ENCODE measurements at places on chromosomes 16 and 17.

GRCh38 chr16:64615630-64616280, 506.1 kb downstream of the CDH11 start:
- H3K27me3 ChIP-seq = no peaks in the 10 kb centered on the region

GRCh38 chr17:42841975-42842685, 2.2 kb upstream of the AOC2 start:
- H3K27me3 ChIP-seq = no peaks in the 10 kb centered on the region
- H3K4me1 ChIP-seq = peaks cover 2% of the 10 kb centered on the region
- no peak overlapping the region for H3K4me3 ChIP-seq
- H3K36me3 ChIP-seq = peaks cover 25% of the 10 kb centered on the region

GRCh38 chr17:82647593-82648164, 565 bp downstream of the WDR45B start:
- H3K36me3 ChIP-seq = peaks cover 10% of the 10 kb centered on the region
- peak; percentile 65 for DNase-seq
- no peaks in the 10 kb centered on the region for H3K27me3 ChIP-seq
- H3K4me3 ChIP-seq = peak overlapping the region; percentile 88
- H3K4me1 ChIP-seq = peaks cover 10% of the 10 kb centered on the region

DNA sequence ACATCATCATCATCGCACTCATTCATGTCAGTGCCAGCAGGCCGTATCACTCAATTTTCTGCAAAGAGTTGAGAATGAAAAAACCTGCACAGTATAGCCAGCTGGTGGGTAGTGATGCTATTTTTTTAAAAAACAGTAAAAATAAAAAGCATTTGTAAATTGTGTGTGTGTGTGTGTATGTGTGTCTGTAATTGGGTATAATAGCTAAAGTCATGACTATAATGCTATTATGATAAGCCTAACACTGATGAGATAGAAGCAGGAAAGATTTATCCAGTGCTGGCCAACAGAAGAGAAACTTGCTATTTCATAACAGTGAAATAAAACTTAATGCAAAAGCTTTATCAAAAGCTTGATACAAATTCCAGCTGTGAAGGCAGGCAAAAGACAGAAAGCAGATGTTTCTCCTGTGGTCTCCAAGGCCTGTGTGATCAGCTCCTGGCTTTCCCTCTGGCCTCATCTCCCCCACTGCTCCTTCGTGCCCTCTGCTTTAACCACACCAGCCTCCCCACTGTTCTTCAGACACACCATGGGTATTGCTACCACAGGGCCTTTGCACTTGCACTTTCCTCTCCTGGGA, 206.2 kb upstream of the IRX5 start:
- H3K27ac ChIP-seq = no peak overlapping the region
- no peaks in the 10 kb centered on the region for H3K27me3 ChIP-seq
- H3K36me3 ChIP-seq = no peaks in the 10 kb centered on the region

DNA sequence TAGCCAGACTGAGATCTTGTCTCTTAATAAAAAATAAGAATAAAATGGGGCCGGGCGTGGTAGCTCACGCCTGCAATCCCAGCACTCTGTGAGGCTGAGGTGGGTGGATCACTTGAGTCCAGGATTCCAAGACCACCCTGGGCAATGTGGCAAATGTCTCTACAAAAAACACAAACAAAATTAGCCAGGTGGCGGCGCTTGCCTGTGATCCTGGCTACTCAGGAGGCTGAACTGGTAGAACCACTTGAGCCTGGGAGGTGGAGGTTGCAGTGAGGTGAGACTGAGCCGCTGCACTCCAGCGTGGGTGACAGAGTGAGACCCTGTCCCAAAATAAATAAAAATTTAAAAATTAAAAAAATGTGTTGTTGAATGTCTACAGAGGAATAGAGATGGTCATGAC, 2.9 kb upstream of the DEF8 start:
- peaks cover 28% of the 10 kb centered on the region for H3K4me1 ChIP-seq
- no peak for DNase-seq
- H3K36me3 ChIP-seq = peaks cover 2% of the 10 kb centered on the region
- H3K27me3 ChIP-seq = peaks cover 21% of the 10 kb centered on the region

DNA sequence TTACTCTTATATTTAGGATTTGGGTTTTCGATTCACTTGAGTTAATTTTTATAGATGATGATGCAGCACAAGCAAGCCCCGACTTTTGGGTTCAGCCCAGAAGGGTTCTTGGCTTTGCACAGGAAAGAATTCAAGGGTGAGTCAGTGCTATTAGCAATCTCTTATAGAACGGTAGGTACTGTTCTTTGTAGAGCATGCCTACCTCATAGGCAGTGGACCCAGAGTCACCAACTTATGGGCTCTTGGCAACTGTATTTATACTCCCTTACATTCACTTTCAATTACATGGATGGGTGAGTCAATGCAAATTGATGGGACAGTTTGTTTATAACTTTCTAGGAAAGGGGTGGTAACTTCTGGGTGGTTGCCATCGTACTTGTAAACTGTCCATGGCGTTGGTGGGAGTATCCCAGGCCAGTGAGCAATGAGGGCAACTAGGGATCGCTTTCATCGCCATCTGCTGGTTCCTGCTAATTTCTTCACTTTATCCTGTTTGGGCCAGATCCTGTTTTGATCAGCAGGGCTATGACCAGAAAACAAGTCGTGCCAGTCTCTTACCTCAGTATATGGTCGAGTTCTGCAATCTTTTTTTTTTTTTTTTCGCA, 362.6 kb downstream of the CNTNAP4 start:
- no peak overlapping the region for H3K4me3 ChIP-seq
- no peaks in the 10 kb centered on the region for H3K27me3 ChIP-seq
- no peaks in the 10 kb centered on the region for H3K36me3 ChIP-seq
- H3K4me1 ChIP-seq = no peaks in the 10 kb centered on the region
- DNase-seq = no peak
- H3K27ac ChIP-seq = no peak overlapping the region

DNA sequence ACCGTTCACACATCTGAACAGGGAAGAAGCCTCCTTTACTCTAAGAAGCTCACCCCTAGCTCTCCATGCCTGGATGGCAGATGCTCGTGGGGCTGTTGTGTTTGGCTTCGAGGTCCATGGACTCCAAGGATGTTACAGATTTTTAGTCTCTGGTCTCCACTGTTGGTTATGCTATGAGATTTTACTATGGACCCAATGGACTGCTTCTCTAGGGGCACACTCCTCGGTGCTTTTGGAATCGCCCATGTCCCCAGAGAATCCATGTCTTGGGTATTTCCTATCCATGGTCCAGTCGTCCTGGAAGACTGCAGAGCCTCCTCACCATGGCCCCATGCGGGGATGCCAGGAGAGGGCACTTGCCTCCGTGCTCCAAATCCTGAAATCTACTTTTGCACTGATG, 83.4 kb downstream of the KCNJ12 start:
- H3K4me1 ChIP-seq = peaks cover 21% of the 10 kb centered on the region
- no peak for DNase-seq
- H3K36me3 ChIP-seq = no peaks in the 10 kb centered on the region

GRCh38 chr17:17022011-17022410, 20.2 kb upstream of the MPRIP start:
- H3K36me3 ChIP-seq = no peaks in the 10 kb centered on the region
- no peaks in the 10 kb centered on the region for H3K27me3 ChIP-seq
- no peak for DNase-seq

- no peak overlapping the region for H3K4me3 ChIP-seq
- H3K4me1 ChIP-seq = no peaks in the 10 kb centered on the region
- peaks cover 4% of the 10 kb centered on the region for H3K27me3 ChIP-seq
- H3K36me3 ChIP-seq = no peaks in the 10 kb centered on the region
- H3K27ac ChIP-seq = no peak overlapping the region
- DNase-seq = no peak
Observed at GRCh38 chr16:55466209-55466608, 12.8 kb upstream of the MMP2 start.

GRCh38 chr17:81821603-81822311, 11.3 kb downstream of the MCRIP1 start:
- peaks cover 6% of the 10 kb centered on the region for H3K27me3 ChIP-seq
- H3K36me3 ChIP-seq = peaks cover 8% of the 10 kb centered on the region
- peaks cover 5% of the 10 kb centered on the region for H3K4me1 ChIP-seq
- no peak overlapping the region for H3K27ac ChIP-seq

- peaks cover 15% of the 10 kb centered on the region for H3K27me3 ChIP-seq
- H3K4me3 ChIP-seq = no peak overlapping the region
- H3K36me3 ChIP-seq = peaks cover 2% of the 10 kb centered on the region
- H3K4me1 ChIP-seq = peaks cover 2% of the 10 kb centered on the region
Observed at GRCh38 chr16:87658564-87659225, 56.4 kb downstream of the JPH3 start.

DNA sequence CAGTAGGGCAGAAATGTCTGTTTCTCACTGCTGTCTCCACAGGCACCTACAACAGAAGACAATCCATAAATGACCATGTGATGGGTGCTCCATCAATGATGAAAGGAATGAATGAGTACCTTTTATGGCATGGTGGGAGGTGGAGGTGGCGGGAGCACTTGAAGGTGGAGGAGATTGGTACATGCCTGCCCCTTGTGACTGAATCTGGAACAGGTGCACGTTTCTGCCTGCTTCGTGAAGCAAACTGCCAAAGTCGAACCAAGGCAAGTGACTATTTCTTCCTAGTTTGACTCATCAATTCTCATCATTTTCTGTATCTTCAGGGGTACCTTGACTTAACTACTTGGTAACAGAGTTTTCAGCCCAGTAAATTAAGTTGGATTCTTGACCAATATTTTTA, 25.4 kb downstream of the CDRT15 start:
- no peak overlapping the region for H3K4me3 ChIP-seq
- H3K27me3 ChIP-seq = no peaks in the 10 kb centered on the region
- peaks cover 43% of the 10 kb centered on the region for H3K36me3 ChIP-seq
- H3K4me1 ChIP-seq = no peaks in the 10 kb centered on the region

- no peak for DNase-seq
- H3K4me1 ChIP-seq = peaks cover 12% of the 10 kb centered on the region
- no peak overlapping the region for H3K4me3 ChIP-seq
- H3K36me3 ChIP-seq = peaks cover 16% of the 10 kb centered on the region
- H3K27ac ChIP-seq = no peak overlapping the region
- peaks cover 3% of the 10 kb centered on the region for H3K27me3 ChIP-seq
Observed at GRCh38 chr16:12573730-12574383, 229.8 kb downstream of the CPPED1 start.

DNA sequence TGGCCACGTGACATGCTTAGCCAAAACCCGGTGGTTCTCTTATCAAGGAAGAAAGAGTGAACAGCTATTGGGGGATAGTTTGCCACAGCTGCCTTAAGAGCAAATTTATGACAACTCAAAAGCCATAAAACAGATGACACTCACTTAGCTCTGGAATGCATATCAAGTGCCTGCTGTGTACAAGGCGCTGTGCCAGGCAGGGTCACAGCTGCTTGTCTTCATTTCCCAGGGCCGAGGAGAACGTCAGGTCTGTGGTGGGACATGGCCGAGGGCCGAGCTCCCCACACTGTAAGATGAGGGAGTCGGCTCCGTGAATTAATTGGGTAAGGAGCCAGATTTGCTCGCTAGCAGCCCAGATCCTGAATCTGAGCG, 14.0 kb downstream of the EEF2K start:
- peaks cover 30% of the 10 kb centered on the region for H3K4me1 ChIP-seq
- H3K27ac ChIP-seq = peak overlapping the region; percentile 38
- H3K27me3 ChIP-seq = no peaks in the 10 kb centered on the region
- peaks cover 5% of the 10 kb centered on the region for H3K36me3 ChIP-seq
- no peak overlapping the region for H3K4me3 ChIP-seq
- no peak for DNase-seq

DNA sequence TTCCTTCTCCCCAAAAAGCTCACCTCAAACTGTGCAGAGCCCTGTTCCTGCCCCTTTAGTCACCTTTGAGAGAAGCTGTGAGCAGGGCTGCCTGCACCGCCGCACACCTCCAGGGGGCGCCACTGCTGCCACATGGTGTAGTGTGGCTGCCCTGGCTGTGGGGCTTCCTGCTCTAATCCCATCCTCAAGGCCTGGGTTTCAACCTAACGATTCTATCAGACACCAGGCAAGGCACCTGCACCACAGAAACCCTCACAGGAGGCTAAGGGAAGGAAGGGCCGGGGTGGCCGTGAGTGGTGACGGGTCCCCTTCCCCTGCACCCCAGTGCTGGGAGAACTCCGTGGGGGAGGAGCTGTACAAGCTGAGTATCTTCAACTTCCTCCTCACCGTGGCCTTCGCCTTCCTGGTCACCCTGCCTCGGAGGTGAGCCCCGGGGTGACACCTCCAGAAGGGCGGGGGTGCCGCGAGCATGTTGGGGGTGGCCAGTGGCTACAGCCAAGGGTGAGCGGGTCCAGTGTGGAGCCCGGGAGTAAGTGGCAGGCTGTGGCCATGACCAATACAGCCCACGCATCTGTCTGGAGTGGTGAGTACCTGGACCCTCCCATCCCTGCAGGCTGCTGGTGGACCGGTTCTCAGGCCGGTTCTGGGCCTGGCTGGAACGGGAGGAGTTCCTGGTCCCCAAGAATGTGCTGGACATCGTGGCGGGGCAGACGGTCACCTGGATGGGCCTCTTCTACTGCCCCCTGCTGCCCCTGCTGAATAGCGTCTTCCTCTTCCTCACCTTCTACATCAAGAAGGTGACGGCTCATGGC, 7.0 kb downstream of the TMC8 start:
- H3K4me3 ChIP-seq = peak overlapping the region; percentile 65
- peak overlapping the region; percentile 88 for H3K27ac ChIP-seq
- H3K4me1 ChIP-seq = peaks cover 62% of the 10 kb centered on the region
- H3K36me3 ChIP-seq = peaks cover 29% of the 10 kb centered on the region
- DNase-seq = no peak

DNA sequence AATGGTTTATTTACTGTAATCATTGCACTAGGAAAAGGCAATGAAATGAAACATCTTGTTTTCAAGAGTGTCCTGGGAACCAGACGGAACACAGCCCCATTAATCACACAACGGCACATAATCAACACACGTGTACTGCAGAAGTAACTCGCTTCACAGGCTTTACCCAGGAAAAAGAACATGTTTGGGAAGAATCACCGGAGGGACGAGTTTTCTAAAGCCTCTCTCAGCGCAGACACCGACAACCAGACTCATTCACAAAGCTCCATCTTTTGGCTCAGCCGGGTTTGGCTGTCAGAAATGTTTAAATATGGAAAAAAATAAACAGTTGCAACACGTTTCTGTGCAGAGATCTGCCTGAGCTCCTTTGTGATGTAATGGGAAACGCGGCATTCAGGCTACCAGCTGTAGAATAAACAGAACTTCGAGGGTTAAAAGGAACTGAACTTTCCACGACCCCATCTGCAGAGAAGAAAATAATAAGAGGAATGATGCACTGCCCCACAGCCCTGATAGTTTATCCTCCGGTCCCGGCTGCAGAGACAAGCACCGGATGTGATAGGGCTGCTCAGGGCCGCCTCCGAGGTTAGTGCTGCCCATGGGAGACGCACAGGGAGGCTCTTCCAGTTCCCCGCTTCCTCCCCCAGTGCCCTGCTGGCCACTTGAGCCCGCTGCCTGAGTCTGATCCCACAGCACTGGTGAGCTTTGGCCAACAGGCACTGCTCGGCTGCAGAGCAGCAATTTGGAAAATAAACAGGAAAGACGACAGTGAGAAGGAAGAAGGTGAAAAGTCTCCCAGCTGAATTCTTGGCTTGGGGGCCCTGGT, 119.8 kb downstream of the HIC1 start:
- no peak overlapping the region for H3K4me3 ChIP-seq
- no peak overlapping the region for H3K27ac ChIP-seq
- DNase-seq = no peak
- no peaks in the 10 kb centered on the region for H3K4me1 ChIP-seq
- peaks cover 18% of the 10 kb centered on the region for H3K36me3 ChIP-seq

All from memory B cell (primary cell).